ENCODE measurements at places on chromosomes 4 and X. TPM values are rescaled to one million over a fixed set of nuclear protein-coding genes. Genes with fewer than 3 reads are reported as not detected.

Gene ADAM29
- not detected for total RNA-seq

Gene CCNA2
- total RNA-seq = 6.2 TPM

Gene ODAPH
- 55.3 TPM for total RNA-seq

GRCh38 chr4:43133566-43133965 lies 241.1 kb downstream of the GRXCR1 start:
- no peak for DNase-seq

GRCh38 chr4:28973587-28974350 lies 1746.4 kb upstream of the PCDH7 start:
- peak; percentile 2 for DNase-seq

DNA sequence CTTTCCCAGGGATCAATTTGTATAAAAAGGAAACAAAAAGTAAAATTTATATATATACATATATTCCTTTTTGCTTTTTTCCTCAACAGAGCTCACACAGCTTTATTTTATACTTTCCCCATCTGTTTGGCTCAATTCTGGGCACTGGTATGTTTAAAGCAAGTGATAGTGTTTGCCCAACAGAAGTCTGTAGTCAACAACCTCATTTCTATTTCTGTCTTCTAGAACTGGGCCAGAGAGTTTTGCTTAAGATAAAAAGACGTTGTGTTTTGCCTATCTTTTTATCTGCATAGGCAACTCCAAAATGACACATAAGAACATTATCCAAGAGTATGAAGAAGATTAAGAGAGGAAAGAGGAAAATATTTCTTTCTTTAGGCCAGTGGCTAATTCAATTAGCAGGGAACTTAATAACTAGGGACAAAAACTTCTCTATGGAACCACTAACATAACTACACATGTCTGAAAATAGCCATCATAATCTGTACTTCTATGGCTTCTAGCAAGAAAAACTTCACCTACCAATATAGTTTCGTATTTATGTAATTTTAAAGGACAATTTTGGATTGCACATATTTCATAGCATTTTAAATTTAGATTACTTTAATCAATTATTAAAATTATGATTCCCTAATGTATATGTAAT lies 1300.5 kb downstream of the ARAP2 start:
- no peak for DNase-seq

- DNase-seq = no peak
These were observed 3.4 kb downstream of the CPLX1 start for GRCh38 chr4:822361-823175.

DNA sequence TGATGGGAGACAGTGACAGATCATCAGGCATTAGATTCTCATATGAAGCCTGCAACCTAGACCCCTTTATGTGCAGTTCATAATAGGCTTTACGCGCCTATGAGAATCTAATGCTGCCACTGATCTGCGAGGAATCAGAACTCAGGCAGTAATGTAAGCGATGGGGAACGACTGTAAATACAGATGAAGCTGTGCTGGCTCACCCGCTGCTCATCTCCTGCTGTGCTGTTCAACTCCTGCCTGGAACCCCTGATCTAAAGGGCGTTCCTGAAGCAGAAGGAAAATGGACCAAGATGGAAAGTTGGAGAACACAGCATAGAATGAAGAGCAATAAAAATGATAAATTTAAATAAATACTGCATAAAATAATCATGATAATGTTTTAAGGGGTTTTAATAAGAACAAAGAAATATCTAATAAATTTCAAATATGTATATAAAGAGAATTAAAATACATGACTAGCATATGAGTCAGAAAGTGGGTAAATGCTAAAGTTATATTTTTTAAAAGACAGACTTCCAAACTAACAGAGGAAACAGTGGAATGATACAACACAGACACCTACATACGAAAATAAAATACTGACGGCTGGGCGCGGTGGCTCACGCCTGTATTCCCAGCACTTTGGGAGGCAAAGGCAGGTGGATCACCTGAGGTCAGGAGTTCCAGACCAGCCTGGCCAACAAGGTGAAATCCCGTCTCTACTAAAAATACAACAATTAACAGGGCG lies 59.2 kb downstream of the RBM47 start:
- DNase-seq = no peak

DNA sequence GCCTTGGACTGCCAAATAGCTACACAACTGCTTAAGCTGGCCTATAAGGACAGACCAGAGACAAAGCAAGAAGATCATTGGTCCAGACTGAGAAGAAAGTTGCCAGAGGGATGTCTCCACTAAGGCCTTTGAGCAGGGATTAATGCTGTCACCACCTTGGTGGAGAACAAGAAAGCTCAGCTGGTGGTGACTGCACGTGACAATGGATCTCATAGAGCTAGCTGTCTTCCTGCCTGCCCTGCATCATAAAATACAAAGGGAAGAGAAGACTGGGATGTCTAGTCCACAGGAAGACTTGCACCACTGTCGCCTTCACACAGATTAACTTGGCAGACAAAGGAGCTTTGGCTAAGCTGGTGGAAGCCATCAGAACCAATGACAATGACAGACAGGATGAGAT lies 40.5 kb upstream of the FAM120C start:
- no peak for DNase-seq

DNA sequence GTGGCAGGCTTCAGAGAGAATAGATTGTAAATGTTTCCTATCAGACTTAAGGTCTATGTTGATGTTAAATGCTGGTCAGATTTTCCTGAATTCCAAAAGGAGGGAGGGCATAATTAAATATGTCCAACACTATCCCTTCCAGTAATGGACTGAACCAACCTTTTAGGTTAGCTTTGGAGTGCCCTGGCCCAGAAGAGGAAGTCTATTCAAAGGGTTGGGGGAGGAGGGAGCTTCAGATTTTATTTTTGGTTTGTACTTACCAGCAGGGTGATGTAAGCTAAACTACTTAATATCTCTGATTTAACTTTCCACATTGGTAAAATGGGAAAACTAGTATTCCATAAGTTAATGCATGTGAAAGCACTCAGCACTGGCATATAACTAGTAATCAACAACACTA lies 91.1 kb downstream of the RBM46 start:
- DNase-seq = no peak

DNA sequence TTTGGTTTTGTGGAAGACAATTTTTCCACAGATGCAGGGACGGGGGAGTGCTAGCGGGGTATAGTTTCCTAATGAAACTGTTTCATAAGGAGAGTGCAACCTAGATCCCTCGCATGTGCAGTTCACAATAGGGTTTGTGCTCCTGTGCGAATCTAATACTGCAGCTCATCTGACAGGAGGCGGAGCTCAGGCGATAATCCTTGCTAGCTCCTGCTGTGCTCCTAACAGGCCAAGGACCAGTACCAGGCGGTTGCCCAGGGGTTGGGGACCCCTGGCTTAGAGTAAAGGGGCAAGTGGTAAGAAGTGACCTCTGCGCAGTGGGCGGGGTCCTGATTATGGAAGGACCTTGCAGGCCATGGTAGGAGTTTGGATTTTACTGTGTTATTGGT lies 3.8 kb downstream of the SCML1 start:
- no peak for DNase-seq

DNA sequence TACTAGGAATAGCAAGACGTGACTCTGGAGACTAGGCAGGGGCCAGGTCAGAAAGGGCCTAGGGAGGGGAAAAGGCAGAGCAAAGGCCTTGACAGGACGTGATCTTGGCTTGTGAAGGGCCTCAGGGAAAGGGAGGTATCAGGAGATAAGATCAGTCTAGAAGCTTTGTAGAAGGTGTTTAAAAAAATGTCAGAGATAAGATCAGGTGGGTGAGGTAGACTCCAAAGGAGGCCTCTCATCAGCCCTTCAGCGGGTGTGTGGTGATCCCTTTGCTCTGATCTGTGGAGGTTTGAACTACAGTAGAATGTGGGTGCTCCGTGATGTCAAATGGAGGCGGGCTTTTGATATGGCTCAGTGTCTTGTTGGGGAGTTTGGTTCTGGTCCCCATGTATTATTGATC lies 78.8 kb upstream of the PRPS1 start:
- DNase-seq = no peak

- peak; percentile 63 for DNase-seq
These were observed 30.3 kb upstream of the GLRB start for GRCh38 chr4:157045507-157046127.

DNA sequence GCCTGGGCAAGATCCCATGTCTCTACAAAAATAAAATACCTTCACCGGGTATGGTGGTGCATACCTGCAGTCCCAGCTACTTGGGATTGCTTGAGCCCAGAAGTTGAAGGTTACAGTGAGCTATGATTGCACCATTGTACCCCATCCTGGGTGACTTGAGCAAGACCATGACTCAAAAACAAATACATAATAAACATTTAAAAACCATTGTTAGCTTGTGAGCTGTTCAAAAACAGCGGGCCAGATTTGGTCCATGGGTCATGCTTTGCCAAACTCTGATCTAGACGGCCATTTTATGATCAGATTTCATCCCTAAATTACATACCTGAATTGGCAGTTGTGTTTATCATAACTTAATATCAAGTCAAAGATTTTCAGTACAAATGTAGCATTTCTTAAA lies 76.0 kb upstream of the GPM6B start:
- no peak for DNase-seq

GRCh38 chrX:2712428-2712827 lies 21.3 kb downstream of the CD99 start:
- DNase-seq = no peak

DNA sequence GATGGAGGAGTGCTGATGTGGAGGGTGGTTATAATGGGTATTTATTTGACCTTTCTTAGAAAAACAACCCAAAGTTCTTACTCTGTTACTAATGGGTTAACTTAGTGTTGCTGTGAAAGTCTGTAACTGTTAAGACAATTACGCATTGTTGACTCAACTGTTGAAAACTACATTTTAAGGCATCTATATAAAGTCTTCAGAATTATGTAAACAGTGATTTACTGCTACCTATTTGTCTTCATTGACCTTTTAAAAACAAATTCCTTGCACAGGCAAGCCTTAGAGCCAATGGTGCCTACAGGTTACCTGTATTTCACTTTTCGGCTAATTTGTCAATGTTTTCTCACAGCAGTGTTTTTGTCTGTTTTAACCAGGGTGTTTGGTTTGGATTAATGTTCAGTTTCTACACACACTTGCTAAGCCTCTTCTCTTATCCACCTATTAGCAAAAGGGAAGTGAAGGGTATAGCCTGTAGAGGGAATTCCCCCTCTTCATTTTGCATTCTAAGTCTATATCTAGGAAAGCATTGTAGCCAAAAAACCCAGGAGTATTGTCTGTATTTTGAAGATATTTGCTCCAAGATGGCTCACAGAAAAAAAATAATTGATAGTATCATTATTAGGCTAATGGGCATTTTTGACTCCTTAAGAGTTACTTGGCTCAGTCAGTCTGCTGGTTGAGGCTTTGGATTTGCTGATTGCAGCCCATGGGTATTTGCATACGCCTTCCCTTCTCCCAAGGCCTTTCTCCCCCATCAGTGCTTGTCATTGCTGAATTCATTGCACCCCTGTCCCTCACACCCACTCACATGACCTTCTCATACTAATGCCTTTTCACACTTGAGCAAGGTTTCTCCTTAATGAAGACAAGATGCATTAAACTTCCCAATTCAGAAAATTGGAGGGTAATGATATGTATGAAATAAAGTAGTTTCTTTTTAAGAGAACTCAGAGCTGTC lies 30.5 kb downstream of the AFF1 start:
- DNase-seq = no peak

All from astrocyte (in vitro differentiated cells and primary cell).